Right hindlimb (tissue), 1 donor: ENCODE measurements at places on chromosomes 13 and 19.

- DNase-seq = no peak
These were observed 508 bp downstream of the CYP4F8 start for GRCh38 chr19:15615526-15615925.

DNA sequence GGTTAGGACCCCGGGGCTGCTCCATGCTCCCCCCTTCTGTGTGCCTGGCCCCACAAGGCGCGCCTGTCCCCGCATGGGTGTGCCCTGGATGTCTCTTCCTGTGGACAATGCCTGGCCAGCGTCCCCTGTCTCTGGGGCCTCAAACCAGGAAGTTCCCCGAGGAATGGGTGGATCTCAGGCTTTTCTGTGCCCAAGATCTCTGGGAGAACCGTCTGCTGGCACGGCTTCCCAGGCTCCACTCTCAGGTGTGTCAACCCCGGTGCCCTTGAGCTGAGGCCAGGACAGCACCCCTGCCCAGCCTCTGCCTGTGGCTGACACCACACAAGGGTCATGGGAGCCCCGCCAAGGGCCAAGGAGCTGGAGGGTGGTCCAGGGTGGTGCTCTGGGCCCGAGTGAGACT is 15.7 kb downstream of the ZNF444 start:
- no peak for DNase-seq

- peak; percentile 78 for DNase-seq
These were observed 7.1 kb upstream of the CIRBP start for GRCh38 chr19:1261798-1262622.

DNA sequence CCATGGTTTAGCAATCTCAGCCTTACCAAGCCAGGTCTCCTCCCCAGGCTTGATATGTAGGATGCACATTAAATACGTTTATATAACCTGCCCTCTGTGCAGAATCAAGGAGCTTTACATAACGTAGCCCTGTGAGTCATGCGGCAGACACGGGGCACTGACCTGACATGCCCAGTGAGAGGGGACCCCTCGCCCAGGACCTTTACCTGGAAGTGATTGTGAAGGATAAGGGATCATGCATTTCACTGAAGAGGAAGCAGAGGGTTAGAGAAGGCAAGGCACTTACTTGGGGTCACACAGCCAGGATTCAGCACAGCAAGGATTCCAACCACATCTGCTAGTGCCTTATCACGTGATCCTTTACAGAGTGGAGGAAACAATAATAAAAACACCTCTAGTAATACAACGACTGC is 18.9 kb upstream of the FOSB start:
- no peak for DNase-seq

DNA sequence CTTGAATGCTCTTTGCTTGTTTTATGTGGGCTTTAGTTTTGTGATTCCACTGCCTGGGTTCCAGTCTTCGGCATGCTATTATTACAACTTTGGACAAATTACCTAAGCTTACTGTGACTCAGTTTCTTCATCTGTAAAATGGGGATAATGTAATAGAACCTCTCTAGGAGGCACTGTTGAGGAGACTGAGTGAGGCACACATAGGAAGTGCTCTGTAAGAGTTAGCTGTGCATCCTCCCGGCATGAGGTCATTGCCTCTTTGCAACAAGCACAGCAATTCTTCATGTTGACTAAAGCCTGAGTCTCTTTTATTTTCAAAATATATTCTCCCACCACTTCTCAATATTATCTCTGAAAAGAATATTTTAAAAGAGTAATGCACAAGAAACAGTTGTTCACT is 227.4 kb downstream of the DLEU7 start:
- no peak for DNase-seq
